Activated CD4-positive, CD25-positive, alpha-beta regulatory T cell (primary cell): ENCODE measurements at places on chromosomes 6 and 20.

- DNase-seq, result no peak
Measured at GRCh38 chr20:2465100-2465499, 5.5 kb downstream of the SNRPB start.

DNA sequence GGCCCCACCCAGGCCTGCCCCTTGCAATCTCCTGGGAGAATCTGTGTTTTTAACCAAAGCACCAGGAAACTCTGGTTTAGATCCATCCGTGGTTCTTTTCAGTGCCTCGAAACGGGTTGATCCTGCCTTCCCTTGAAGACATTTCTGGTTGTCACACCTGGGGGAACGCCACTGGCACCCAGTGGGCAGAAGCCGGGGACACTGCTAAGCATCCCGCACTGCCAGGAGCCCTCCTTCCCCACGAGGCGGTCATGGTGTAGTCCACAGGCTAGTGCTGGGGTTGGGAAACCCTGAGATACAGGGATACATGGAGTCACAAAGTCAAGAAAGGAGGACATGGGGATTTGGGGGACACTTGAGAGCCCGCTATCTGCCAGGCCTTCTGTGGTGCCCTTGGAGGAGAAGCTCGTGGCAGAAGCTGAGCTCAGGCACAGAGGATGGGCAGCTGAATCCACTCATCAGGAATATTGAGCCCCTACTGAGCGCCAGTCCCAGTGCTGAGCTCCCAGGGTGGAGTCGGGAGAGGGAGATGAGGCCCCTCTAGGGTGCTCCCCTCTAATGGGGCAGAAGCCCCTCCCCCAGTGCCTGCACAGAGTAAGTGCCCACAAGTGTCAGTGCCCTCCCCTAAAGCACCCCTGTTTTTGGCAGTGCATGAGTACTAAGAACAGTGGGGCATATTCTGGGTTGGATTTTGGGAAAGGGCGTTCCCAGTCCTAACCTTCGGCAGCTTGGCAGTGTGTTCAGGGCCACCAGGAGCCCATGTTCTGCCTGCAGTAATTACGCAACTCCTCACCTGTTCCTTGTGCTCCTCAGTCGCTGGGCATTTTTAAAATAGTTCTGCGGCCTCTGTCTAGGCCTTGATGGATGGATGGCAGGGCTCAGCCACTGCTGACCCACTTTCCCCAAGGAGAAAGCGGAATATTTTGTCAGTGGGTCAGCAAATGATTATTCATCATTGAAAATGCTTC is 25.6 kb upstream of the PHACTR3 start:
- no peak for DNase-seq

- DNase-seq, result no peak
Measured at GRCh38 chr6:128256095-128256494, 264.3 kb downstream of the PTPRK start.

- DNase-seq, result no peak
Measured at GRCh38 chr6:117303323-117303722, 38.0 kb downstream of the VGLL2 start.

- DNase-seq, result no peak
Measured at GRCh38 chr6:4888841-4889240, 112.6 kb downstream of the CDYL start.

- DNase-seq, result no peak
Measured at GRCh38 chr6:53411451-53411850, 62.7 kb upstream of the ELOVL5 start.

- no peak for DNase-seq
Measured at GRCh38 chr6:27847706-27848105, 64.5 kb downstream of the OR2B2 start.

DNA sequence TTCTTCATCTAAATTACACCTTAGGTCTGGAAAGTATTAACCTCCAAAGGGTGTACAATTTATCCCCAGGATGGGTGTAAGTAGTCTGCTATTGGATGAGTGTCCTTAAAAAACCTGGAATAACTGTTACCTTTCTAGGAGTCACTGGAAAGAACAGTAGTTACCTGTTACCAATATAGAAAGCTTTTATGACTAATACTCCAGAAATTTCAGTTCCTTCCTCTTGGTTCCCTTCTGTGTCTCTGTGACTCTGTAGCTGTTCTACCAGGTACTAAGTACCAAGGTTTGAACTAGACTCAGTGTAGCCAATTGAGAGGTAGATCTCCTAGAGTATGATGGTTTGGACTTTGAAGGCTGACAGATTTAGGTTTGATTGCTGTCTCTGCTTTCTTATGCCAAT is 47.0 kb upstream of the TBX18 start:
- DNase-seq, result no peak

DNA sequence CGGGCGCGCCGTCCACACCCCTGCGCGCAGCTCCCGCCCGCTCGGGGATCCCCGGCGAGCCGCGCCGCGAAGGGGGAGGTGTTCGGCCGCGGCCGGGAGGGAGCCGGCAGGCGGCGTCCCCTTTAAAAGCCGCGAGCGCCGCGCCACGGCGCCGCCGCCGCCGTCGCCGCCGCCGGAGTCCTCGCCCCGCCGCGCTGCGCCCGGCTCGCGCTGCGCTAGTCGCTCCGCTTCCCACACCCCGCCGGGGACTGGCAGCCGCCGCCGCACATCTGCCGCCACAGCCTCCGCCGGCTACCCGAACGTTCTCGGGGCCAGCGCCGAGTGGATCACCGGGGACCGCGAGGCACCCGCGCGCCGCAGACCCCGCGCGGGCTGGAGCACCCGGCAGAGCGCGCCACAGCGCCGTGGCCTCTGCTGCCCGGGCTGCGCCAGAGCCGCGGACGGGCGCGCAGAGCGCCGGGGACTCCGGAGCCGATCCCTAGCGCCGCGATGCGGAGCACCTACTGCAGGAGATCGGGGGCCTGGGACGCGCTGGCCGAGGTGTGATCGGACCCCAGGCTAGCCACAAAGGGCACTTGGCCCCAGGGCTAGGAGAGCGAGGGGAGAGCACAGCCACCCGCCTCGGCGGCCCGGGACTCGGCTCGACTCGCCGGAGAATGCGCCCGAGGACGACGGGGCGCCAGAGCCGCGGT is at the start of gene BMP2:
Gene BMP2, plus strand, starts transcription at position 151 of the 692 bp plus-strand sequence. CDS start 2,441 bp downstream, outside the sequence.
- DNase-seq, result no peak

- no peak for DNase-seq
Measured at GRCh38 chr6:41573985-41574384, 27.8 kb downstream of the FOXP4 start.

GRCh38 chr6:153960741-153961140 is 78.3 kb upstream of the OPRM1 start:
- DNase-seq, result no peak

DNA sequence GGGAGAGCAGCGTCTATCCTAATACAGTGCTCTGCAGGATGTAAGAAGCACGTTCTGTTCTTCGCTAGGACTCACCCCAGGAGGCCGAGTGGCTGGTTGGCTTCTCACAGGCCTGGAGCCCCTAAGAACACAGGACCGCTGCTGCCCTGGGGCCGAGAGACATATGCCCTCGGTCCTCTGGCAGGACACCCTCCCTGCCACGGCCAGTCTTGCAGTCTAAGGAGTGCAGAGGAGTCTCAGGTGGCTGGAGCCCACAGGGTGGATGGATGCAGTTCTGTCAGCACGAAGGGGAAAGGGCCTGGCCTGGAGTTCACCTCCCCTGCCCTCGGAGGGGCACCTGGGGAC is 96.5 kb downstream of the SMOC2 start:
- no peak for DNase-seq
